ENCODE measurements at places on chromosomes 5 and 9. TPM values are rescaled to one million over a fixed set of nuclear protein-coding genes. Genes with fewer than 3 reads are reported as not detected.

SUSD1 gene
- total RNA-seq = 5.1 TPM

SELENOP gene
- total RNA-seq = 17.4 TPM

TPPP gene
- total RNA-seq = 1.8 TPM

IARS1 gene
- total RNA-seq = 220 TPM

DIPK1B gene
- total RNA-seq = 48.9 TPM

IL5 gene
- not detected for total RNA-seq

ACER2 gene
- 9.5 TPM for total RNA-seq

RAD23B gene
- total RNA-seq = 180 TPM

ANKRD18B gene
- 11.0 TPM for total RNA-seq

EGFLAM gene
- 1.1 TPM for total RNA-seq

SOWAHA gene
- 0.11 TPM for total RNA-seq

IL4 gene
- total RNA-seq = not detected

FBXO4 gene
- 1.9 TPM for total RNA-seq

PCDHB14 gene
- 2.6 TPM for total RNA-seq

TMEM174 gene
- not detected for total RNA-seq

MARCHF11 gene
- 3.1 TPM for total RNA-seq

PCDHGB4 gene
- total RNA-seq = 8.8 TPM

FIBCD1 gene
- 8.8 TPM for total RNA-seq

CTXN3 gene
- total RNA-seq = not detected
